T-helper 22 cell (primary cell): ENCODE measurements at places on chromosomes 4 and X.

DNA sequence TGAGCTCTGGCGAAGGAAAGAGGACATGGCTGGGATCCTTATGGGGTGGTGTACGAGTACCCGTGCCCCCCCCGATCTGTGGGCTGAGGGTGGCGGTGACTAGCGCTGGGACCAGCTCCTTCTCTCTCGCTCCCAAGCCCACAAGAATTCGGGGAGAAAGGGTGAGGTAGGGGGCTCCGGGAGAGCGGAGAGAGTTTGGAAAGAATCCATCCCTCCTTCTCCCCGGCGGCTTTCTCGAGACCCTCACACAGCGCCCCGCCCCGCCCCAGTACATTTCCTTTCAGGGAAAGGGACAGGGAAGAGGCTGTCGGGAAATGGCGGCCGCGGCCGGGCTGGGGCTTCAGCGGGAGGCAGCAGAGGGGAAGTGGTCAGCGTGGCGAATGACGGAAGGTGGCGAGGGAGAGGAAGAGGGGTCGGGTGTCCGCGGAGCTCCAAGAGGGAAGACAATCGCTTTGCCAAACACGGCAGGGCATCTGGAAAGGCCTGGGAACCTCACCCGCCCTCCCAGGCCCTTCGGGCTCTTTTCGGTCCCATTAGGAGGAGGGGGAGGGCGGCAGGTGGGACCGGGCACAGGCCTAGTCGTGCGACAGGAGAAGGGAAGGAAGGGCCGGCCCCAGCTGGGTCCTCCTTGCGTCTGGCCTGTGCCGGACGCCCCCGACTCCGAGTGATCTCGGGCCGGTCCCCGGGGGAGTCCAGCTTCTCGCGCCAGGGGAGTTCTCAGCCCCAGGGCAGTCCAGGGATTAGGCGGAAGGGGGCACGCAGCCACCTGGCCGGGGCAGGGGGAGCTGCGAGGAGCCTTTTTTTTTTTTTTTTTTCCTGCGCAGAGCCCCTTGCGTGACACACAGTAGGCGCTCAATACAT is 10.2 kb downstream of the HNRNPH2 start:
- DNase-seq: peak; percentile 9

DNA sequence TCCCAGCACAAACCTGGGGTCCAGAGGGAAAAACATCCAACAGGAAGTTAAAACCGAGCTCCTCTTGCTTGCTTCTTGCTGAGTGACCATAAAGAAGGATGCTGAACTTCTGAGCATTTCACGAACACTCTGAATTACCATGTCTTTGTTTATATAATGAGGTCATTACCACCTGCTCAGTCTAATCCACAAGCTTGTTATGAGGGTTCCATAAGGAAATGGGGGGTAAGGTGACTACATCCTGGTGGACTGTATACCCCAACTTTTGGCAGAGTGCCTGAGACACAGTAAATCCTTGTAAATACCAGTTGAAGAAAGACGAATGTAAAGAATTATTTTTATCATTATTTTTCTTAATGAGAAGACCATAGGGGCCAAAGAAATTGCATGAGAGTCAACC is 16.8 kb downstream of the CCDC149 start:
- no peak for DNase-seq

DNA sequence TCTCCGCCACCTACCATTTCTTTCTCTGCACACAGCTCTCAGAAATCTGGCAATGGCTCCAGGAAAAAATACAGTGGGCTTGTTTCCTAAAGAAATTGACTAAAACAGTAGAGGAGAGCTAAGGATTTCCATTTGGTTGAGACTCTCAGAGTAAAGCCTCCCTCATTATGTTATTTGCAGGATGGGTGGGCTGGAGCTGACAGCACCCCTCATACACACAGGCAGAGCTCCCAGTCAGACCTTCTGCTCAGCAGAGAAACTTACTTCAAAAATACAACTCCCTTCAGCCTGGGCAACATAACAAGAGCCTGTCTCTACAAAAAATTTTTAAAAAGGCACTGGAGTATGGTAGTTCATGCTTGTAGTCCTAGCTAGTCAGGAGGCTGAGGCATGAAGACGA is 44.9 kb downstream of the ENPEP start:
- no peak for DNase-seq

DNA sequence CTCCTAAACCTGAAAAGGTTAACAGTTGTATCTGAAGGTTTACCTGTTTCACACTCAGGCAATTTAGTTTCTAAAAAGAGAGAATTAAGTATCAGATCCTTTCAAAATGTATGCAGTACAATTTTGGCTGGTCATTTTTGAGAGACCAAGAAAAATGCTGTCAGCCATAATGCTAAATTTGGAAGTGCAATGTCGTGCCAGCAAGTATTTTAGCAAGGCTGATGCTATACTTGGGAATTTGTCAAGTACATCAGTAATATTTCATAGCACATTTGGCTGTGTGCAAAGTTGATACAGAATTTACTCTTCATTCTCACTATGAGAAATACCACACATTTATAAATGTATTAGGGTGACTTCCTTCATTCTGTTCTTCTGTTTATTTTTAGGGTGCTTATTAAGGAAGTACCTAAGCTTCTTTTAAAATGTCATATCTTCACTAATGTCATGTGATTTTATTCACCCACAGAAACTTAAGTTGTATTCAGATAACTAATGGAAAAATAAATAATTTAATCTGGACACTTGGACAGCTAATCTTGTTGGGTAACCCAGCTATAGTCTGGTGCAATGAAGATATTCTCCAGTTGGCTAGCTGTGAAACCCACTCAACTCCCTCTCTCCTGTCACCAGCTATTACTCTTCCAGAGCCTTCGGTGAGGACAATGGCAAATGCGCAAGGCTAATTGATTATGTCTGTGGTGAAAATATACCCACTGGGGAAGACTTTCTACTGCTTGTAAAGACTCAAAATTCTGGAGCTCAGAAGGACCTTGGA is 84.2 kb upstream of the TLL1 start:
- DNase-seq: no peak

DNA sequence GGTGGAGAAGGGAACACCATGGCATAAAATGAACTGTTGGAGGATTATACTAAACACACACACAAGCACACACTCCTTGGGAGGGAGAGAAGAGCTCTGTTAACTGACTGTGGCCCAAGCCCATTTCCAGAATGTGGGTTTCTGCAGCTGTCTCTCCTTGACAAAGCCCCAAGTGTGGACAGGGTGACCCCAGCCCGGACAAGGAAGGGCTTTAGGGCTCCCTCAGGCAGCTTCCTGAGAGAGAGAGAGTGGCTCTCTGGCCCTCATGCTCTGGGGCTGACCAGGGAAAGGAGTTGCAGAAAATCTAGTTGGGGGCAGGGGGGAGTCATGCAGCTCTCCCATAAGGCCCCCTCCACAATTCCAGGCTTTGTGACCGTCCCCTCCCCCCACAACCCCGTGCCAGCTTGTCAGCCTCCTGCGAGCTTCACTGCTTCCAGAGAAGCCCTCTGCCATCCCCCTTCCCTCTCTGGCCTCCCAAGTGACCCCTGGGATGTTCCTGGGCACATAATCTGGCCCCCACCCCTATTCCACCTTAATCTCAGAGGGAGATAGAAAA is 590 bp downstream of the ARHGEF9 start:
- no peak for DNase-seq

DNA sequence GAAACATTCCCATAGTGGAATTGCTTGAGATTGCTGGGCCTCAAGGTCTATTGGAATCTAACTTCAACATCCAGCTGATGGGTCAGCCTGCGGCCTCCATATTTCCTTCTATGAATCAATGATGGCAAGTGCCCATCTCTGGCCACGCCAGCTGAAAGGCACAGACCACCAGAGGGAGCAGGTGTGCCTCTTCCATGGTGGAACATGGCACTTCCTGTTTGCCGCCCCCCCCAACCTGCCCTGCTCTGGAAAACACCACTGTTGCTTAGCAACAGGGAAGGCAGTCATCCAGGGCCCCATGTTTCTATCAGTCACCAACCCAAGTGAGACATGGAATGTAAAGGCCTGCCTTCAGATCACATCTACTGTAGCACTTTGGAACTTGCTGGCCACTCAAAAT is 11.6 kb downstream of the PAGE4 start:
- no peak for DNase-seq

DNA sequence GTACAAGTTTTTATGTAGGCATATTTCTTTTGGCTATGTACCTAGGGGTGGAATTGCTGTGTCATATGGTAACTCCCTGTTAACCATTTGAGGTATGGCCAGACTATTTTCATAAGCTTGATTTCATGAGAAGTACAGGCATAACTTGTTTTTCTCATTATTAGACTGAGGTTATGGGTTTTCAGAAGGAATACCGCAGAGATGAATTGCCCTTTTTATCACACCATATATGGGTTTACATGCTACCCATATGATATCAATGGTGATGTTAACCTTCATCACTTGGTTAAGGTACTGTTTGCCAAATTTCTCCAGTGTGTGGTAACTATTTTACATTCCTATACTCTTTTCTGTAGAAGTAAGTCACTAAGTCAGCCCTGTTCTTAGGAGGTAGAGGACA is 23.5 kb downstream of the RAB40A start:
- no peak for DNase-seq

- no peak for DNase-seq
Measured at GRCh38 chr4:144316869-144317268, 176.4 kb upstream of the GYPA start.

- DNase-seq: no peak
Measured at GRCh38 chrX:30530606-30531005, 47.0 kb downstream of the TASL start.

DNA sequence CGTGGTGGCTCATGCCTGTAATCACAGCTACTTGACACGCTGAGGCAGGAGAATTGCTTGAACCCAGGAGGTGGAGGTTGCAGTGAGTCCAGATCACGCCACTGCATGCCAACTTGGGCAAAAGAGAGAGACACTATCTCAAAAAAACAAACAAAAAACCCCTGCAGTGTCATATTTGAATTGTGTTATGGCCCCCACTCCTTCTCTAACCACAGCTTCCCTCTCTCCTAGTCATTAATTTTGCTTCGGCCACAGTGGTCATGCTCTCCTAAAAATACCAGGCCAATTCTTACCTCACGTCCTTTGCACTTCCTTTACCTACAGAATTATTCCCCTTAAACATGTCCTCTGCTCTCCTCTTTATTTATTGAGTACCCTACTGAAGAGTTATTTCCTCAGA is 206.1 kb downstream of the PPP3CA start:
- no peak for DNase-seq

DNA sequence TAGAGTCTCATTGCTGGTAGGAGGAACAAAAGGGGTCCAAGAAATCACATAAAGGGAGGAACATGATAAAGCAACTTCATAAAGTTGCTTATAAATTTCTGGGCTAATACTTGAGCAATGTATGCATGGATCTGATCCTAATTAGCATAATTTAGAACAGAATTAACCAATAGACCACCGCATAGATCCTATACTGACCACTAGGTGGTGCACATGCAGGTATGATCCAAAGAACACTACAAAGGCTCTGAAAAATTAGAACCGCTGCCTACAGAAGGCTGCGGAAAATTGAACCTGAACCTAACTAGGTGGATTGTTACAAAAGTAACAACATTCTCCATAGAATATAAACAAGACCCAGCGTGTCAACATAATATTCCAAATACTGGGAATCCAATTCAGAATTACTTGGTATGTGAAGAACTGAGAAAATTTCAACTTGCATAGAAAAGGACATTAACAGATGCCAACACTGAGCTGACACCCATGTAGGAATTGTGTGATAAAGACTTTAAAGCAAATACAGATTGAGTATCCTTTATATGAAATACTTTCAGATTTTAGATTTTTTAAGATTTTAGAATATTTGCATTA is 23.3 kb downstream of the BRCC3 start:
- DNase-seq: no peak

DNA sequence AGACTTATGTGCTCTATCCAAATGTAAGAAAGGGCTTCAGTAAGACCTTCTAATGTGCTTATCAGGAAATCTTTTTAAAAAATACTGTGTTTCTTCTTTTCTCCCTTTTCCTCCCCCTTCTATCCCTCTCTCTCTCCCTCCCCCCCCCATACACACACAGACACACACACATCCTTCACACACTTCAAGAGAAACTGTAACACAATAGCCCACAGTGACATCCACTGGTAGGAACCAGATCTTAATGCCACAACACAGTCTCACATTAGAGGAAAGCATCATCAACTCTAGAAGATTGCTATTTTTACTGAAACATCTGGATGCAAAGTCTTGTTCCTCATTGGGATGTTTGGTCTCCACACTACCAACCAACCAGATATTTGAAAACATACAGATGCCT is 4.6 kb downstream of the PCDH19 start:
- no peak for DNase-seq

DNA sequence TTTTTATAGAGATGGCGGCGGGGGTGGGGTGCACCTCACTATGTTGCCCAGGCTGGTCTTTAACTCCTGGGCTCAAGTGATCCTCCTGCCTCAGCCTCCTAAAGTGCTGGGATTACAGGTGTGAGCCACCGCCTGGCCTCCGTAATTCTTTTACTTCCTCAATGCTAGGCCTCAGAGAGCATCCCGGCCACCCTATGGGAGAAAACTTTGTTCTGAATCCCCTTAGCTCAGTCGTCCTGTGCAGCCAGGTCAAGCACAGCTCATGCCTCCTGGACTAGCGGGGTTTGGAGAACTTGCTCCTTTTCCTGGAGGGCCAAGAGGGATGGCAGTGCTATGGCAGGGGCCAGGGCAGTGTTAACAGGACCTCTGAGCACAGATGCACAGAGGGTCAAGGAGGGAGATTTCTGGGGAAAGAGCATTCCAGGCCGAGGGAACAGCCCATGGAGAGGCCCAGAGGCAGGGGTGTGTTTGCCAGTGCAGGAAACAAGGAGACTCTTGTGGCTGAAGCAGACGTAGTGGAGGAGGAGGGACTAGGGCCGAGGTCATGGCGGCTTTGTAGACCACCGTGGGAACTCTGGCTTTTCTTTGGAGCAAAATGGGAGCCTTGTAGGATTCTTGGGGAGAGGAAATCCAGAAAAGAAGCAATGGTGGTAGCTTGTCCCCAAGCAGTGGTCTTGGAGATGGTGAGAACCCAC is 9.8 kb upstream of the TNIP2 start:
- DNase-seq: no peak

DNA sequence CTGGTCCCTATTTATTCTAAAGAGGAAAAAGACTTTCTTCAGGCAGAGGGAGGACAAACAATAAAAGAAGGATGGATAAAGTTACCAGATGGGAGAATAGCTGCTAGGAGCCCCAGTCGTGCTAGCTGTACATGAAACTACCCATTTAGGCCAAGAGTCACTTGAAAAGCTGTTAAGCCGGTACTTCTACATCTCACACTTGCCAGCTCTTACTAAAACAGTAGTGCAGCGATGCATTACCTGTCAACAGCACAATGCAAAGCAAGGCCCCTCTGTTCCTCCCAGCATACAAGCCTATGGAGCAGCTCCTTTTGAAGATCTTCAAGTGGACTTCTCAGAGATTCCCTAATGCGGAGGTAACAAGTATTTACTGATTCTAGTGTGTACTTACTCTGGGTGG is 1138.8 kb downstream of the ARAP2 start:
- DNase-seq: no peak

- DNase-seq: no peak
Measured at GRCh38 chr4:131426023-131426758, 1722.9 kb upstream of the PCDH10 start.

DNA sequence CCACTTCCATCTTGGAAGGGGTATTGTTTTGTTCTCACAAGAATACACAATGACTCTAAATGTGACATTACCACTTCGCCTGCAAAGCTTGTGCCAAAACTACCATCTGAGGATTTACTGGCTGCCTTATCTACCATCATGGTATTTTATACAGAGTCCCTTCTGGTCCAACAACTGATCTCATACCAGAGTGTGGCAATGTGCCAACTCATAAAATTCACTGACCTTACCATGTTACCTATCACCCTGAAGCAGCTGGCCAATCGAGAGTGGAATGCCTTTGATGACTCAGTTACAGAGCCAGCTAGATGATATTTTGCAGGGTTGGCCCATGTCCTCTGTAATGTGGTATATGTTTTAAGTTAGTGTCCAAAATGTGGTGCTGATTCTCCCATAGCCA is 3.8 kb upstream of the SERPINA7 start:
- DNase-seq: no peak
